Stimulated activated CD8-positive, alpha-beta memory T cell treated with anti-CD3 and anti-CD28 coated beads, Interleukin-15, amount 100 ng/mL, for 48 hours (primary cell): ENCODE measurements at places on chromosomes 4 and X.
A peak's percentile ranks its signal among the peaks of the same experiment; 100 is the strongest.

DNA sequence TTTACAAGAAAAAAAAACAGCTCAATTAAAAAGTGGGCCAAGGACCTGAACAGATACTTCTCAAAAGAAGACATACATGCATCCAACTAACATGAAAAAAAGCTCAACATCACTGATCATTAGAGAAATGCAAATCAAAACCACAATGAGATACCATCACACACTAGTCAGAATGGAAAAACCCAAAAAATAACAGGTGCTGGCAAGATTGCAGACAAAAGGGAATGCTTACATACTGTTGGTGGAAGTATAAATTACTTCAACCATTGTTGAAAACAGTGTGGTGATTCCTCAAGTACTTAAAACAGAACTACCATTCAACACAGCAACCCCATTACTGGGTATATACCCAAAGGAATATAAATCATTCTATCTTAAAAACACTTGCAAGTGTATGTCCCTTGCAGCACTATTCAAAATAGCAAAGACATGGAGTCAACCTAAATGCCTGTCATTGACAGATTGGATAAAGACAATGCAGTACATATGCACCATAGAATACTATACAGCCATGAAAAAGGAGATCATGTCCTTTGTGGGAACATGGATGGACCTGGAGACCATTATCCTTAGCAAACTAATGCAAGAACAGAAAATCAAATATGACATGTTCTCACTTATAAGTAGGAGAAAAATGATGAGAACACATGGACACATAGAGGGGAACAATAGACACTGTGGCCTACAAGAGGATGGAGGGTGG is 97.6 kb downstream of the RAB28 start:
- no peak for DNase-seq

GRCh38 chr4:38003102-38003501 is 42.9 kb downstream of the PTTG2 start:
- no peak for DNase-seq

GRCh38 chr4:159103384-159103990 is 608 bp downstream of the RAPGEF2 start:
- peak; percentile 17 for DNase-seq

GRCh38 chr4:54746218-54746617 is 88.5 kb downstream of the KIT start:
- DNase-seq = no peak

- no peak for DNase-seq
Measured at GRCh38 chr4:3491681-3492405, 28.7 kb downstream of the DOK7 start.

DNA sequence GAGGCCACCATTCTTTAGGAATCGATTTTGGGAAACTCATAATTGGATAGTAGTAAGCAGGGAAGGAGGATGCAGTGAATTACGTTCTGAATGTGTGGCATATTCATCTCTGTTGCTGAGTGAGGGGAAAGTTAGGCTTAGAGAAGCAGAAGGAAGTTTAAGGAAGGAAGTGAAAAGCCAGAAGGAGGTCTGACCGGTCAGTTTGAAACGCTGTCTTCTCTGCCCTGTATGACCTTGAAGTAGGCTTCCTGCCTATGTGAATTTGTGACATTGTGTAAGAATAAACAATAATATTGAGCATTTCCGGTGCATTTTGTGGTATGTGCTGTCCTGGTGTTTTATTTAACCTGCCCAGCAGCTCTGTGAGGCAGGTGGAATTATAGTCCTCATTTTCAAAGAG is 67.3 kb downstream of the PDLIM5 start:
- no peak for DNase-seq

DNA sequence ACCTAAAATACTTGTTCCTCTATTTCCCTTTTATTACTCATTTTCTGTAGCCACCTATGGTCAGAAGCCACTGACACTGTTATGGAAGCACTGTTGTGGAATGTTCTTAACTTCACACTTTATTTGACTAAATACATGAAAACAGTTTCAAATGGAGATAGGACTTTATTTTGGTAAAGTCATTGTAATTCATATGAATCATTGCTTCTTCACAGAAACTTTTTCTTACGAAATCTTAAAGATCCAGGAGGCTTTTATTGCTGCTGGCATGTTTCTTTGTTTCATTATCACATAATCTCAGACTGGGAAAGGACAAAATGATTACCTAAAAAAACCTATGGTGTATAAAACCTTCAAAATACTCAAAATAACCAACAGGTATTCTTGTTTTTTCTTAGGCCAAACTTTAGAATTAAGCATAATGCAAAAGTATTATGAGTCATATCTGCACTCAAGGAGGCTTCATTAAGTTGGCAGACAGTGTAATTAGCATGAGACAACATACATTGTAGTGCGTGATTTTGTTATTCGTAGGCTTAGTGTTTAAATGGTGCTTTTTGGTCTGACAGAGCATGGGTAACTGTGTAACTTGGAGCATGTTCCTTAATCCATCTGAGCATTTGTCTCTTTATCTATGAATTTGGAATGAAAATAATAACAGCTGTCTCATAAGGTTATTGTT is 58.0 kb downstream of the SH3BGRL start:
- DNase-seq = no peak

DNA sequence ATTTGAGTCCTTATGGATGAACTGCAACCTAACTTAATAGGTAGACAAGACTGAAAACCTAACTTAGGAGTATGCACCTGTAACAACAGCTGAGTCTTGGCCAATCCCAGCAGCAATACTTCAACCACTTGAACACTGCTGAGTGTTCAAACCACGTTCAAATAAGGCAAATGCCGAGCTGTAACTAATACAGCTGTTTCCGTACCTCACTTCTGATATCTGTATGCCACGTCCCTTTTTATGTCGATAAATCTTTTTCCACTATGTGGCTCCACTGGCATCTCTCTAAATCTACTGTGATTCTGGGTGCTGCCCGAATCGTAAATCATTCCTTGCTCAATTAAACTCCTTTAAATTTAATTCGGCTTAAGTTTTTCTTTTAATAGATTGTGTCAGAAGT is 459.7 kb downstream of the INPP4B start:
- DNase-seq = no peak

- no peak for DNase-seq
Measured at GRCh38 chr4:65789805-65790204, 119.5 kb upstream of the EPHA5 start.

GRCh38 chr4:10130178-10130888 is 13.7 kb upstream of the WDR1 start:
- no peak for DNase-seq
